ENCODE measurements at places on chromosomes 3 and 15.
A peak's percentile ranks its signal among the peaks of the same experiment; 100 is the strongest.

- no peak for DNase-seq
These were observed 212.2 kb downstream of the GABRG3 start for GRCh38 chr15:27183201-27183600.

- no peak for DNase-seq
These were observed 336.5 kb downstream of the PTPRG start for GRCh38 chr3:61897848-61898247.

- no peak for DNase-seq
These were observed 154.5 kb upstream of the SATB1 start for GRCh38 chr3:18579661-18580060.

DNA sequence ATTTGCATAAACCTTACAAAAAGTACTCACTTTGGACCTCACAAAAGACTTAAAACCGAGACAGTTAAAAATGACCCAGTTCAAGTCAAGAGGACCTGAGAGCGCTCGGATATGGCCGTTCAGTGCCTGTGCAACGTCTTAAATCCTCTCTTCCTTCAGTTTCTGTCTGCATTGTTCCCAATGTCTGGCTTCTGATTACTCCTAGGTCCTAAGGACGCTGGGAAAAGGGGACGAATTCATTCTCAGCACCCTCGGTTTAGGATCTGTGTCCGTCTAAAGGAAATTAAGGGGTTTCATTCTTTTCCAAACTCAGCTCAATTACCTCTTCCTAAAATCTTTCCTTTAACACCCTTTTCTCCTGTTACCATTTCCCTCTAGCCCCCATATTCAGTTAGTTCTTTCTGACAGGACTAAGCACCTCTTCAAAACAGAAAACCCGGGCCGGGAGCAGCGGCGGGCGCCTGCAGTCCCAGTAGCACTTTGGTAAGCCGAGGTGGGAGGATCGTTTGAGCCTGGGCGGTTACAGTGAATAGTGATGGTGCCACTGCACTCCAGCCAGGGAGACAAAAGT is 970 bp downstream of the DPPA4 start:
- no peak for DNase-seq

- no peak for DNase-seq
These were observed 96.2 kb upstream of the NR2F2 start for GRCh38 chr15:96234109-96234892.

DNA sequence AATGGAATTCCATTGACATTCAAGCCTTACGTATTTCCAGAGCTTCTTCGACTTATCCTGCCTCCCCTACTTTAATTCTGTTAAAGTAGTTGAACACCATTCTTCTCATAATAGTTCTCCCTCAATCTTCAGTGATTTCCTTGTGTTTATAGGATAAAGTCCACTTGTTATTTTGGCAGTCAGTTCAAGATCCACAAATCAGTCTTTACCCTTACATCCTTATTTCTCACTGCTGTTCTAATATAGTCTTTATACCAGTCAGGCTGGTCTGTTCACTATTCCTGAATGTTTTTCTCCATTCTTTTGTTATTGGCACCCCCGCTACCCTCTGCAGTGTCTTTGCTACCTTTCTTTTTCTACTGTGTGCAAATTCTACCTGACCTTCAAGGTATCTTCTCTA is 29.7 kb downstream of the ATP6V1A start:
- no peak for DNase-seq

DNA sequence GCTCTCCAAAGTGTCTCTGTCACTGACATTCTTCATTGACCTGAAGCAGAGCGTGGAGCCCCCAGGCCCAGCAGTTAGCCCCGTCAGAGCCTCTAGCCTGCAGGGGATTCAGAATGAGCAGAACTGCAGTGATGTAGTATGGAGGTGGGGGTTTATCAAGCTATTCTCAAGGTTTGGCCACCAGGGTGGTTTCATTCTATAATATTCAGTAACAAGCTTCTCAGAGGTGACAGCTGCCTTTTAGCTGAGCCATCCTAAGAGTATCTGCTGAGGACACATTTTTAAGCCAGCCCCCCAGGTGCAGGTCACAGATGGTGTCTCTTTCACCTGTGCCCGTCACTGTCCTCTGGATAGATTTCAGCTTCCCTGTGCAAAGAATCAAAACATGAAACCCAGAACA is 31.9 kb downstream of the CMTM7 start:
- no peak for DNase-seq

GRCh38 chr15:75229191-75230015 is 27.7 kb downstream of the C15orf39 start:
- no peak for DNase-seq

- no peak for DNase-seq
These were observed at the start of gene MORC1 for GRCh38 chr3:109117939-109118338. Gene MORC1 (minus strand): TSS chr3:109118134. CDS start chr3:109118059, 75 bp downstream.

- DNase-seq = no peak
These were observed 110.1 kb upstream of the PLXNA1 start for GRCh38 chr3:126872701-126873342.

GRCh38 chr3:65816208-65816607 is 222.5 kb downstream of the MAGI1 start:
- no peak for DNase-seq

DNA sequence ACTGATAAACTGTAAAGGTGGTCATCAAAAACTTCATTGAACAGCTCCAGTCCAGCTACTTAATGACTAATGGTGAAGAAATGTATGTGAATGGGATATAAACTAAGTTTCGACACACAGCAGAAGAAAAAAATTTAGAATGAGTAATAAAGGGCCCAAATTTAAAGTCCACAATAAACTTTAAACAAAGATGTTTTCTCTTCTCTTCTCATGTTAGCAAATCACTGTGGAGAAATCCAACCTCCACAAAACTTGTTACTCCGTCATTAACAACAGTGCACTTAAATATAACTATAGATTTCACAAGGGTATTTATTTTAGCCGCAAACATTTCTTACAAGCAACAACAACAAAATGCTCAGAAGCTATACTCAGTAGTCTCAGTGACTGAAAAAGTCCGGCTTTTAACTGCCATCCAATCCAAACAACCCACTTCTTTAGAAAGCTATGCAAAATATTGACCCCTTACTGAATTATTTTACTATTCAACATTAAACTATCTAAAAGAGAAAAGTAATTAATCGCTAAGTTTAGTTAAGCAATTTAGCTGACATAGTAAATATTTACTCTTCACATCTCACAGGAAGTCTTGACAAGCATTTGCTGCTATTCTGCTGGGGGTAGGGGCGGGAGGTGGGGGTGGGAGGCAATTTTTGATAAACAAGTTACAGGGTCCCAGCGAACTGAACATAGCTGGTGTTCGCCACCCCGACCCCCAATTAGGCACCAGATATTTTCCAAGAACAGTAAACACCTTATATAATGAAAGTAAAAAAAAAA is 2.4 kb downstream of the IGF2BP2 start:
- no peak for DNase-seq

DNA sequence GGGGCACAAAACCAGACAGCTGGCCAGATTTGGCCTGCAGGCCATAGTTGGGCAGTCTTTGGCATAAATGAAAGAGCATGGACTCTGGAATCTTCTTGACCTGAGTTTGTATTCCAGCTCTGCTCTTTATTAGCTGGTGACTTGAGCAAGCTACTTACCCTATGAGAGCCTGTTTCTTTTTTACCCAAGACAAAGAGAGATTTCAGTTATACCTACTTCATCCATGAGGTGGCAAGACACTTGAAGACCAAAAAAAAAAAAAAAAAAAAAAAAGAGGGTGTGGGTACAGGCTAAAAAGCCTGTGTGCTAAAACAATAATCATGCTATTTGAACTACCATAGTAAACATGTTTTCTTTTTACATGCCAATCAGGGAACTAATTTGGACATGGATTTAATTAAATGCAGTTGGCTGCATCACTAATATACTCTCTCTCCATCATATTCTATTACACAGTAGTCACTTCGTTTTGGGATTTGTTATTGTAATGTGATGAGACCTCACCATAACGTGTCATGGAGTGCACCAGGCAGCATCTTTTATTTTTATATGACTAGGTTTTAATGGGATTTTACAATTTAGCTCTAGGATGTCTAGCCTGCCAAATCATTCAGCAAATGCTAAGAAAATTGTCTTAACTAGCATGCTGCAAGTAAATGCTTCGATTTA is 109.2 kb upstream of the FHIT start:
- no peak for DNase-seq

- DNase-seq = no peak
These were observed 1.1 kb upstream of the CSRNP1 start for GRCh38 chr3:39154280-39155021.

DNA sequence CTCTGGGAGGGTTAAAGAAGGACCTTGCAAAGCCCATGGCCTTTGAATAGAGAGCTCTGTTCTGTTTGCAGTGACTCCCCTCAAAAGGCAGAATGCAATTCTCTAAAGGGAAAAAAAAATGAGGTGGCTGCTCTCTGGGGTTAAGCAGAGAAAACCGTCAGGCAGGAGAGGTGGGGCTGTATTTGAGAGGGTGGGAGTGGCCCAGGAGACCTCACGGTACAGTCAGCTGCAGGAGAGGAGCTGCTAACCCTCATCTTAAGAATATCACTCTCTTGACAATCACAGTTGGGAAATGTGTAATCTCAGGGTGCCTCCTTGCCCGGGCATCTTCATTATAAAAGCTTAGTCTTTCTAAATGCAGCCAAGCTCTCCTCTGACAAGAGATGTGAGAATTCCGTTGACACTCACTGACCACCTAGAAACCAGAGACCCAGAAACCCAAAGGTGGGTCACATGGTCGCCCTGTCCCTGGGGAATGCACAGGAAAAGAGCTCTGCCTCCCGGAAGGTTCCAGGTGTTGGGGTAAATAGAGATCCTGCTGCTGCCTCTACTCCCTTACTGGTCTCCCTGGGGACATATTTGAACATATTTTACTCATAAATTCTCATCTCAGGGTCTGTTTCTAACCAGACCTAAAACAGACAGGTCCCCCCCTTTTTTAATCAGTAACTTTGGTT is 159.1 kb upstream of the CTDSPL start:
- no peak for DNase-seq

DNA sequence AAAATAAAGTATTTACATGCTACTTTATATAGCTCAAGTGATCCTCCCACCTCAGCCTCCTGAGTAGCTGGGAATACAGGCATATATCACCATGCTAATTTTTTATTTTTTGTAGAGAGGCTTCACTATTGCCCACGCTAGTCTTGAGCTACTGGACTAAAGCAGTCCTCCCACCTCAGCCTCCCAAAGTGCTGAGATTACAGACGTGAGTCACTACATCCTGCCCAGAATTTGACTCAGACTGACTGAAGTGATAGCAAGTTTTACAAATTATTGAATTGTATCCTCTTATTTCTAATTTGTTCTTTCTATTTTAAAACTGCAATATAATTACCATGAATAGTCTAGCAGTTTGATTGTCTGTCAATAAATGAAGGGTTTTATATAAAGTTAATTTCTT is 210.3 kb upstream of the CGNL1 start:
- DNase-seq = no peak

DNA sequence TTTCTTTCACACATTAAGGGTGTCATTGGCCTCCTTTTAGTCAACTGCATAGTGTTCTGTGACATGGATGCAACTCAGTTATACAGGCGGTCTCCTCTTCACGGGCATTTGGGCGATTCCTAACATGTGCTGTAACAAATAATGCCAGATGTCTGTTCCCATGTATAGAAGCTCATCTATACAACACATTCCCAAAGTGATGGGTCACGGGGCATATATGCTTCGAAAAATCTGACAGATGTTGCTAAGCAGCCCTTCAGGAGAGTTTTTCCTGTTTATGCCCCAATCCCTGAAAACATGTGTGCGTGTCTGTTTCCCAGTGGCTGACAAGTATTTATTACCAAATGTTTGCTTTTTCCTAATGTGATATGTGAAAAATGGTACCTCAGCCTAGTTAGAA is 25.8 kb downstream of the LRRK1 start:
- DNase-seq = no peak

DNA sequence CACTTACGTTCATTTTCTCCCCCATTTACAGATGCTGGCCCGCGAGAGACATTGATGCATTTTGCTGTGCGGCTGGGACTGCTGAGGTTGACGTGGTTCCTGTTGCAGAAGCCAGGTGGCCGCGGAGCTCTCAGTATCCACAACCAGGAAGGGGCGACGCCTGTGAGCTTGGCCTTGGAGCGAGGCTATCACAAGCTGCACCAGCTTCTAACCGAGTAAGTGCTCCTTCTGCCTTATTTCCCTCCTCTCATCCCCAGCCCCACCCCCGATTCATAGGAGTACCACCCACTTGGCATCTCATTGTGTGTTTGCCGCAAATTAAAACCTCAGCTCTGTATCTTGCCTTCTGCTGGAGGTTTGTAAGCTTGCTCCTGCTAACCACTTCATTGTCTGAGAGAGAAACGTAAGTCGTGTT is 163.3 kb downstream of the AKAP13 start:
- peak; percentile 83 for DNase-seq

DNA sequence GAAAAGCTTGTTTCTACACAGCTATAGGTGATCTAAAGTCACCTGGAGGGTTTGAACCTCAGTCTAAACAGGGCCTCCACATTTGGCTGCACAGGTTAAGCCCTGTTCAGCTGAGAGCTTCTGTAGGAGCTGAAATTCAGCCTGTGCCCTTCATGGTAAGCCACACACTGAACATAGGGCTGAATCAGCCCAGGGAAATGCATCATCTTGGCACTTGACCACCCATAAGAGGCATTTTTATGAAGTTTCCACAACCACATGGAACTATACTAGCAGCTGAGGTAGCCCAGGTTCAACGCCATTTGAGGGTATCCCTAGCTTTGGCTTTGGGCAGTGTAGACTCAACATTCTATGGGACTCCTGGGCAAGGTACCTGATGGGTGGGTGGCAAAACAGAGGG is 126.8 kb downstream of the FAM174B start:
- no peak for DNase-seq

- no peak for DNase-seq
These were observed 69.1 kb upstream of the SEC13 start for GRCh38 chr3:10389995-10390394.

- no peak for DNase-seq
These were observed 101.8 kb upstream of the RBMS3 start for GRCh38 chr3:29178809-29179793.

DNA sequence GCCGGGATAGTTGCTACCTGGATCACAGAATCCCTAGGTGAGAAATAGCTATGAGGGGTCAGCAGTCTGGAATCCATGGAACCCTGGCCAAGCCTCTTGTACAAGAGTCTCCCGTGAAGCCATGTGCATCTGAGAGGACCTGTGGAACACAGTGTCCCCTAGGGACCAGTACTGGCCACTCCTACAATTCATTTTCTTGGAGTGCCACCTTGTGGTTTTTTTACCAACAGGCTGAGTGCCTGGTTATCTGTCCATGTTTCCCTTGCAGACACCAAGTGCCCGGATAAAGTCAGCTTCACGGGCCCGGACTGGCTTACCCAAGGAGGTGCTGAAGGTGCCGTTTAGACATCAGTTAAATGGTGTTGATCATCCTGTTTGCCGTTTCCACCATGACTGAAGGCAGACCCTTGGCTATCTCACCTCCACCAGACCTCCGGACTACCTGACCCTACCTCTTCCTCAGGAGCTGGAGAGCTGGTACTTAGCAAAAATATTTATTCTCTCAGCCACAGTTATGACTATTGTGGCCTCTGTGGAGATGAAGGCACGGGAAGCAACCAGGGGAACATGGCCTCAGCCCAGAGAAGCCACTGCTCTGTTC is 93.9 kb downstream of the RBPMS2 start:
- DNase-seq = no peak
